SIG-M5 (cell line): ENCODE measurements at places on chromosomes 1 and 21.

DNA sequence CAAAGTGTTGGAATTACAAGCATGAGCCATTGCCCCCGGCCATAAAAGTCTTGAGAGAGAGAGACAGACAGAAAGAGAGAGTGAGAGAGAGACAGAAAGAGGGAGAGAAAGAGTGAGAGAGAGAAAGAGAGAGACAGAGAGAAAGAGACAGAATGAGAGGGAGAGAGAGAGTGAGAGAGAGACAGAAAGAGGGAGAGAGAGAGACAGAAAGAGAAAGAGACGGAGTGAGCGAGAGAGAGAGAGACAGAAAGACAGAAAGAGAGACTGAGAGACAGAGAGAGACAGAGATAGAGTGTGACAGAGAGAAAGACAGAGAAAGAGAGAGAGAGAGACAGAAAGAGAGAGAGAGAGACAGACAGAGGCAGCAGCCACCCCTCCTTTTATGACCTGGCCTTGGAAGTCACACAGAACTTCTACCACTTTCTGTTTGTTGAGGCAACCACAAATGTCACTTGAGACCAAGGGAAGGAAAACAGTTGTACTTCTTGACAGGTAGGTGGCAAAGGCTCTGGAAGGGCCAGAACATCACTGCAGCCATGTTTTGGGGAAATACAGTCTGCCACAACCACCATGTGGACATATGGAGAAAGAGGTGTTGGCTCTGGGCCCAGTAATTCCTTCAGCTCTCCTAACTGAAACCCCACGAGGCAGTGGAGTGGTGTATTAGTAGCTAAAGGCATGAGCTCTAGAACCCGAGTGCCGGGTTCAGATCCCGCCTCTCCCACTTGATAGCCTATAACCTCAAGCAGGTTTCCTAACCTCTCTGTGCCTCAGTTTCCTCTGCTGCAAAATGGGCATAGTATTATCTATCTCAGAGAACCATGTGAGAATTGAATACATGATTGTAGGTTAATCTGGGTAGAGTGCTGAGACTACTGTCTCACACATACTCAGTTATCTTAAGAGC lies 50.6 kb downstream of the TNFRSF8 start:
- no peak for DNase-seq

DNA sequence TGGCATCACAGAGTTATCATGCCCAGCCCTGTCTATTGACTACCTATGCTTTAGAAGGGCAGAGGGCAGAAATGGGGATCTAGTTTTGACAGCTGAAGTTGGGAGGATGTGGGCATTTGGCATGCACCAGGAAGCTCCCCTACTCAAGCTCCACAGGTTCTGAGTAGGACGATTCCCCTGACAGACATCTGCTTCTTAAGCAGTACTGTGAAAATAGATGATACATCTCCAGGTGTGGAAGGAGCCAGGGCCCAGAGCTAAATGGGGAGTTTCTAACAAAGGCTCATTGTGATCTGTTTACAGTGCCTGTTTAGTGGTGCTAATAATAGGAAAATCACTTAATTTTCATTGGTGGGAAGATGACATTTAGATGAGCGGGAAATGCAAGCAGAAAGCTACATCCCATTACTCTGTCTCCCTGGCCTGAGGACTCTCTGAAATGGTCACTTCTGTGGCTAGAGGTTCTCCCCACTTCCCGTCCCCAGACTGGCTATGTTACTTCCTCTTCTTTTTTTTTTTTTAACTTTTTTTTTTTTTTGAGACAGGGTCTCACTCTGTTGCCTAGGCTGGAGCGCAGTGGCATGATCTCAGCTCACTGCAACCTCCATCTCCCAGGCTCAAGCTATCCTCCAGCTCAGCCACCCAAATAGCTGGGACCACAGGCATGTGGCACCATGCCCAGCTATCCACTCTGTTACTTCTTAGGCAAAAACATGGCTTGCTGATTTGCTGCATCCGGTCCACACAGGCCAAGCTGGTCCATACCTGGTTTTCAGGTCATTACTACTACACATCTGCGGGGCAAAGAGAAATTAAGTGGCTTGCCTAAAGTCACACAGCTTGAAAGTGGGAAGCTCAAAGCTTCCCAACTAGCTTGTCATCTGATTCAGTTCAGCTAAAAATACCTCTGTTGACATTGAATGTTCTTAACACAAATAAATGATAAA lies 23.2 kb upstream of the CNIH3 start:
- DNase-seq, result no peak

DNA sequence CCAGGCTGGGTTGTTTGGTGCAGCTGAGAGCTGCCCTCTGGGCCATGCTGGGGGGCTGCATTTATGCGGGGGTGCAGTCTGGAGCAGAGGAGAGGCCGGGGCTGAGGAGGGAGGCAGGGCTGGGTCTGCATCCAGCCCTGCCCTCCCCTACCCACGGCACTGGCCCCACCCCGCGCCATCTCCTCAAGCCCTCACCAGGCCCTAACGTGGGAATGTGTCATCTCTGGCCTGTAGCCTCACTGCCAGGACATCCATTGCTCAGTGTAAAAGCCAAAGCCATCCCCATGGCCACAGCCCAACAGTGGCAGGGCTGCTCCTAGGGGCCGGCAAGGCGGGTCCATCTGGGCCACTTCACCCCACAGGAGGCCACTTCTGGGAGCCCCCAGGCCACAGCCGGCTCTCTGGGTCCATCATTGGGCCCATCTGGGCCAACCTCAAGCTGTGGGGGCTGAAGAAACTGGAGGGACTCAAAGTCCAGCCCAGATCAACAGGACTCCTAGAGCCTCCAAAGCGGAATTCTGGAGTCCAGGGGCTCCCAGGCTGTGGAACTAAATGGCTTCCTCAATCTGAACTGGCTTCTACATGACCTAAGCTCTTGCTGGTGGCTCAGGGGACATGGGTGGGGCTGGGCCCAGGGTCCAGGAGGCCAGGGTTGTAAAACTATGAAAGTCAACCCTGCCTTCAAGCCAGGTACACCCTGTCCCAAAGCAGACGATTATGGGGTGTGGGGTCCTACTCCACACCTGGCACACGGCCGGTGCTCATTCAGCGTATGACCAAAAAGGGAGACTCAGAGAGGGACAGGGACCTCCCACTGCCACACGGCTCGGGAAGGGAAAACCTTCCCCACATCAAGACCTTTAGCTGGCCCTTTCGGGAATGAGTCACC lies 32.6 kb downstream of the RUNX3 start:
- DNase-seq, result no peak

DNA sequence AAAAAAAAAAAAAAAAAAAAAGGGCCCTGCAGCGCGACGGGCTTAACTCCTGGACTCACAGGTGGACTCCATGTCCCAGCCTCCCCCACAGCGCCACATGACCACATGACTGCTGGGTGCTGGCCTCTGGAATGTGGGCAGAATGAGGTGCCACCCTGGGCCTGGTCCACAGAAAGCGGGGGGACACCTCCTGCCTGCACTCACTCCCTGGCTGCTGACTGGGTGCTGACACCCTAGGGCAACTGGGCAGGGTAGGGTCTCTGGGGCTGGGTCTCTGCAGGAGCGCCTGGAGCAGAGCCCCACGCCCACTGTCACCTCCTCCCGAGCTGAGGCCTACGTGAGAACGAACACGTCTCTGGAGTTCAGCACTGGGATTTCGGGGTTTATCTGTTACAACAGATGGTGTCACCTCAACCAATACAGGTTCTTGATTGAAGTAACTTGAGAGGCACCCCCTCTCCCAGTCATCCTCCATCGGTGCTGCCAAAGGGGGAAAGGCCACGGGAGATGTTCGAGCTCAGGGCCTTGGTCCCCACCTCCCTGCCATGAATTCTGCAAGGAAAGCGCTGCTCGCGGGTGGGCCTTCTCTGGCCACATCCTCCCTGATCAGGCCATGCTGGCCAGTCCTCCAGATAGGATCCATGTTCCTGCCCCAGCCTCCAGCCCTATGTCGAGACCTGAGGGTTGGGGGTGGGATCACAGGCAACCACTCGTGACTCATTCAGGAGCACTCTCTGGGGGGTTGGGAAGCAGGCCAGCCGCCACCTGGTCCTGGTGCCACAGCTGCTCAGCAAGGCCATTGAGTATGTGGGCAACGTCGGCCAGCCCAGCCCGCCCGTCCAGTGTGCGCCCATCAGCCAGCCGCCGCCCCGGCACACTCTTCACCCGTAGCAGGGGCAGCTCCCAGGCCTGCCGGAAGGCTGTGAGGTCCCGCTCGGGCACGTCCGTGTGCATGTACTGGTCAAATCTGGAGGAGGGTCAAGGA lies 5.4 kb downstream of the CPLANE2 start:
- DNase-seq, result no peak

- DNase-seq, result no peak
These were observed 2.4 kb upstream of the KISS1 start for GRCh38 chr1:204198348-204199340.

- DNase-seq, result no peak
These were observed 573.3 kb upstream of the NCAM2 start for GRCh38 chr21:20424943-20425342.
